ENCODE measurements at places on chromosomes 5 and 9. TPM values are rescaled to one million over a fixed set of nuclear protein-coding genes. Genes with fewer than 3 reads are reported as not detected.

GRCh38 chr5:86337667-86338460 is 279.9 kb upstream of the COX7C start:
- no peak for DNase-seq

DNA sequence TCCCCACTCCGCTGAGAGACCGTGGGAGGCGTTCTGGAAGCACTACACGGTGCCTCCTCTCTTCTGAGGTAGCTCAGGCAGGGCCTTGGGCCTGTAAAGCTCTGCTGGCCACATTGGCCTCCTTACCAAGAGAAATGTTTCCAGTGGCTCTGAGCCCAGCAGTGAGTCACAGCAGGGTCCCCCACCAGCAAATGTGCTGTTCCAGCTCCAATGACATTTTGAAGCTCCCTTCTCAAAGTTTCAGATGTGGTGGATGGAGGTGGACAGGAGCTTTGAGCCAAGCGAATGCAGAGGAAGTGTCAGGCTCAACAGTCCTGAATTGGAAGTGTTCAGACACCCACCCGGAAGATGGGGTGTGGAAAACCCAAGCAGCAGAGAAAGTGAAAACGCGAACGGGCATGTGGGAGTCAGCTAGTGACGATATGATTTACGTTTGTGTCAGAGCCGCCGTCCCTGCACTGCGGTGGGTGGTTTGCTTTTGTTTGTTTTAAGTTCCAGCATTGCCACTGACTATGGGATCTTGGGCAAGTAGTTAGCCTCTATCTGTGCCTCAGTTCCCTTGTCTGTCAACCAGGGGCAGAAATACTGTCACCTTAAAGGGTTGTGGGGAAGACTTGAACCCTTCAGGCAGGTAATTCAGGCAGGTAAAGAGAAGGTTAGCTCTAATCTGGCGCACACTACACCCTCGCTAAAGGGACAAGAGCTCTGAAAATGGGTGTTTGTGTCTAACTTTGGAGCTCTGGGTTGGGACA is 38.2 kb downstream of the C5orf15 start:
- no peak for DNase-seq

DNA sequence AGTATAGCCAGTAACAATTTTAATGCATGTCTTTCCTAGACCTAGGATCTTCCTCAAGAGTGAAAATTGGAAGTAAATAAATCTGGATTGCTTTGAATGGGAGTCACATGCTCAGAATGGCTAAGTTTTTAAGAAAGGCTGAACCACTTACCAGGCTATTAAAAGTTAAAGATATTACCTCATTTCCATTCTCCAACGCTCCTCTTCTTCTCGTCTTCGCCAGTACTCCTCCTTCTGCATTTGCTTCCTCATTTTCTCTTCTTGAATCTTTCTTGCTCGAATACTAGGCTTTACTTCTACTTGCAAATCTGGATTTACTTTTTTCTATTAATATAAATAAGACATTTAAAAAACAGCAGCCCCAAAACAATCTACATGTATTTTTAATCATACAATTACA is 49.6 kb downstream of the ZFR start:
- no peak for DNase-seq

The FBXL7 gene
- 23.2 TPM for polyA plus RNA-seq

GRCh38 chr9:130423272-130423671 is 21.5 kb upstream of the ASS1 start:
- no peak for DNase-seq

The PIP5K1B gene
- polyA plus RNA-seq, result 0.05 TPM

The SMAD5 gene
- 66.8 TPM for polyA plus RNA-seq

DNA sequence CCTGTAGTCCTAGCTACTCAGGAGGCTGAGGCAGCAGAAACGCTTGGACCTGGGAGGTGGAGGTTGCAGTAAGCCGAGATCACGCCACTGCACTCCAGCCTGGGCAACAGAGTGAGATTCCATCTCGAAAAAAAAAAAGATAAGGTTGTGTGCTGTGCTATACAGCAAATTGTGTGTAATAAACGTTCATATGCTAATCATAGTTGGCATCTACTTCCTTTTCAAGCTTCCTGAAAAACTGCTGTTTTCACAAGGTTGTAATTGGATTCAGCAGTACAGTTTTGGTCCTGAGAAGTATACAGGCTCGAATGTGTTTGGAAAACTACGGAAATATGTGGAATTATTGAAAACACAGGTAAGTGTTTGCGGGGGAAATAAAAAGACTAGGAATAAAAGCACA is 25.5 kb downstream of the OTULINL start:
- DNase-seq, result no peak

DNA sequence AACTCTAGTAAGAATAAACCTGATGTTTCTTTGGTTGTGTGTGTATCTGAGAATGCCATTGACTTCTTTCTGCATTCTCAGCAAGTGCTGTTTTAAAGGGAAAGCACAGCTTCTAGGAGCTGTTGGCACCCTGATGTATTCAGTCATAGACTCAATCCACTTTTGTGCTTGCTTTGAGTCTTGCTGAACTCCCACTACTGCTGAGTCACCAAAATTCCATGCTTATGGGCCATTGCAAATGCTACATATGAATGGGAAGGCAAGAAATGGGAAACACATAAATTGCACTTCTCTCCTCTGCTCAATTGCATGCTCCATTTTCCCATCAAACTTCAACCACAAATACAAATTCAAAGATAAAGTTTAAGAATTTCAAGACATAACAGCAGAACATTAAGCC is 9.8 kb upstream of the FTMT start:
- no peak for DNase-seq

The PCDHGB3 gene
- polyA plus RNA-seq, result 3.0 TPM

- peak; percentile 15 for DNase-seq
Observed at GRCh38 chr9:84703793-84704192, 34.3 kb downstream of the NTRK2 start.

DNA sequence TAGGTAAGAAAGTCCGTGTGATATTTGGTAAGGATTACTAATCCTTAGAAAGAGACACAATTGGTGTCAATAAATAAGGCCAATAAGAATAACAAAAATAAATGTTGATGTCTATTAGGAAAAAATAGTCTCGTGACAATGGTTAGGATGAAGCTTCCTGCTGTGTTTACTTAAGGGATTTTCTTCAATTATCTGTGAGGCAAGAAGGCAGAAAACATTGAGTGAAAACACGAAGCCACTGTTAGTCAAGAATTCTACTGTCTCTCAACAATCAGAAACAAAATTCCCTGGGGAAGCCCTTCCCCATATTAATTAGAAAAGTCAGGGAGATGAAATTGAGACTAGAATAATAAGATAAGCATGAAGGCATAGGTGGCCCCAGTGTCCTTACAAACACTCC is 149.0 kb downstream of the SYK start:
- DNase-seq, result no peak

- DNase-seq, result no peak
Observed at GRCh38 chr9:71544464-71544863, 223.8 kb downstream of the CEMIP2 start.

DNA sequence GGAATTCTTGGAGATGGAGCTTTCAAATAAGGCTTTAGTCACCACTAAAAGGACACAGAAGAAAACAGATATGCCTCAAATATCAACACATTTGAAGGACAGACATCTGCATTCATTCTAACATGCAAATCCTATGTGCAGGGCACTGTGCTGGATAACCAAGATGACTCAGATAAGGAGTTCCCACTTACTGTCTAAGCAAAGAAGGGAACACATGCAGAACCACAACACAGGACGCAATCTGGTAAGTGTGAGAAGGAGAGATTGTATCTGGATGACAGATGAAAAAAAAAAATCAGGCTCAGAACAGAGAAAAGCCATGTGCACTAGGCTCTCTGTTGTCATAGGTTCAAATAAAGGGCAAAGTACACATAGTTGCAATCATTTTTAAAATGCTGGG is 42.5 kb downstream of the ELAVL2 start:
- DNase-seq, result no peak

GRCh38 chr5:162230348-162230747 is 162.8 kb downstream of the GABRG2 start:
- DNase-seq, result no peak

DNA sequence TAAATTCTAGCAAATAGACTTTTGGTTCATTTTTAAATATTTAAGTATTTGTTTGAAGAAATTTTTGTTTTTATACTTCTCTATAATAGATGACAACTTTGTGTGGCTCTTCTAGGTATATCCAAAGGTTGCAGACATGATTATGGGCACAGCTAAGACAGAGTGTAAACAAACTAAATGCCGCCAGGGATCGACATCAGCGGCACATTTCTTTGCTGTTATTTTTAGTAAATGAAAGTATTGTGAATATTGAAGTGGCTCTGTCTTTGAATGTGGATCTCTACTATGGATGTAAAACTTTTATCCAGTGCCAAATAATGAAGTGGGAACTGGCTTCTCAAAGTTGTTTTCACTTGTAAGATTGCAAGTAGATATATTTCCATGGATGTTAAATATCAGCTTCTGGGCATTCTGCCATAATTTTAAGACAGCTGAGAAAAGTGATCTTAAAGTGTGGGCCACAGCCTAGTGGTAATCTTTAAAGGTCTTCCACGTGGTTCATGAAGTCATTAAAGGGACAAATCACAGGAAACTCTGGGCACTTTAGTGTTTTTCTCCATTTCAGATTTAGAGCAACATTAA is 589.9 kb downstream of the ZNF608 start:
- no peak for DNase-seq

GRCh38 chr5:170538096-170538465 is 34.3 kb downstream of the KCNIP1 start:
- no peak for DNase-seq

DNA sequence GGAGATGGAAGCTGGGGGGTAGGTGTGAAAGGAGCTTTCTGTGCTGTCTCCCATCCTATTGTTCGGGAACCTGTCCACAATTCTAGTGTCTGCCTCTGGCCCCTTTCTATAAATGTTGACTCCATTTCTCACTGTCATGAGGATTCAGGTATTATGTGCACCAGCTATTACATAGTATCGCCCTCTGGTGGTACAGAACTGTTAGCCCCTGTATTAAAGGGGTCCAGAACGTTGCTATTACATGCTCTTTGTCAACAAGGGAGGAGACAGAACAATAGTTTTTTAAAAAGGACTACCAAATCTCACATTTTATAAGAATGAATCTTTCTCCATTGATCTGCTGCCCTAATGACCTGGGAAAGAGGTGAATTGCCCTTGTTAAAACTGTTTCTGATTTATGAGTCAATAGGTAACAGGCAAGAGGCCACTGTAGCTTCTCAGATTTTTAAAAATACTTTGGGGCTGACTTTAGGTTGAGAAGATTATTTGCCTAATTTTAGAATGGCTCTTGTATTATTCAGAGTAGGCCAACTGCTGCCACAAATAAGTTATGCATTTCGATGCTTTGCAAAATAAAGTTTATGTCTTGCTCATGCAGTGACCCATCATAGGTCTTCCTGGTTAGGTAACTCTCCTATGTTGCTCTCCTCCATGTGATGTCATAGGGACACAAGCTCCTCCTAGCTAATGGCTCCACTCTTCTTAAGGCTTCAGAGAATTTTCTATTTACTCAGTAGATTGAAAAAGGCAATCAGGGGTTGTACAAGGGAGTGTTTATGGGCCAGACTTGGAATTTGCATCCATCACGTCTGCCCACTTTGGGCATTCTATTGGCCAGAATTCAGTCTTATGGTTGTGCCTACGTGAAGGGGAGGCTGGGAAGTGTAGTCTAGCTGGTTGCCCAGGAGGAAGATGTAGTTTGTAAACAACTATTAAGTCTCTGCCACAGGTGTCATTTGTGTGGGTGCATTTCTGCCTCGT is 20.8 kb downstream of the DCANP1 start:
- no peak for DNase-seq

DNA sequence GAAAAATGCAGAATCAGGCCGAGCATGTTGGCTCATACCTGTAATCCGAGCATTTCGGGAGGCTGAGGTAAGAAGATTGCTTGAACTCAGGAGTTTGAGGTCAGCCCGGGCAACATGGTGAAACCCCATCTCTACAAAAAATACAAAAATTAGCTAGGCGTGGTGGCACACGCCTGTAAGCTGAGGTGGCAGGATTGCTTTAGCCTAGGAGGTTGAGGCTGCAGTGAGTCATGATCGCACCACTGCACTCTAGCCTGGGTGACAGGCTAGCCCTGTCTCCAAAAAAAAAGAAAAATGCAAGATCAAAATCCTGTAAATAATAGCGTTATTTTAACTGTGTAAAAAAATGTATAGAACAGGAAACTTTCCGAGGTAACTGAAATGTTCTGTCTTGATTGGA is 39.4 kb downstream of the RNF44 start:
- no peak for DNase-seq

The PHF2 gene
- polyA plus RNA-seq, result 6.5 TPM

The PHF24 gene
- polyA plus RNA-seq, result 0.02 TPM

The ANKRD31 gene
- polyA plus RNA-seq, result 0.07 TPM

DNA sequence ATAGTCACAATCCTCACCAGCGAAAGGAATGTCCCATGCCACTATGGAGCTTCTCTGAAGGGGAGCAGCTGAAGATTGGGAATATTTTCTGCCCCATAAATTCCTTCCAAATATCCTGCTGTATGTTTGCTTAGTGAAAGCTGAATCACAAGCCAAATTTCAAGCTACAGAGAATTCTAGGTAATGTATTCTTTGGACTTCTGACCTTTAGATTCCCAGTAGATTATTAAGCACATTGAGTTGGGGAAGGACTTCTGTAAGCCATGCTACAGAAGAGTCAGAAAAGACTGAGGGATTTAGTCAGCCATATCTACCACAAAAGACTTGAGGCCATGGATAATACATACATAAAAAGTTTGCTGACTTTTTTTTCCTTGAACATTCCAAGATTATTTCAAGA is 1342.0 kb upstream of the NUDT12 start:
- DNase-seq, result no peak

GRCh38 chr5:126178521-126178920 is 244.7 kb upstream of the GRAMD2B start:
- DNase-seq, result no peak

- DNase-seq, result no peak
Observed at GRCh38 chr9:74501570-74501969, 4.4 kb downstream of the RORB start.

DNA sequence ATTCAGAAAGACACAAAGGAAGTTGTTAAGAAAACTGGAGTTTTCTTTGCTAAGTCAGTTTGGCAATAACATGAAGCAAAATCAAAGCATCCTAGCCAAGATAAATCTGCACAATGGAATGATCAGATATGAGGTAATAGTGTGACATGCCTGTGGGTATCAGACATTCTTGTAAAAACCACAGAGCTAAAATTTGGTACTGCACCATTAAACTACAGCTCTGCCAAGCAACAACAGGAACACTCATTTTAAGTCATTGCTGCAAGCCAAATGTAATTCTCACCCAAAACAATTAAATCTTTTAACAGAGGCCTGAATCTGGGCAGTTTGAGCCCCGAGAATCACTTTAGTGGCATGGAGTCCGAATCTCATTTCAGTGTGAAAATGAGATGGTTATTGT is 96.6 kb downstream of the VCAN start:
- peak; percentile 76 for DNase-seq

DNA sequence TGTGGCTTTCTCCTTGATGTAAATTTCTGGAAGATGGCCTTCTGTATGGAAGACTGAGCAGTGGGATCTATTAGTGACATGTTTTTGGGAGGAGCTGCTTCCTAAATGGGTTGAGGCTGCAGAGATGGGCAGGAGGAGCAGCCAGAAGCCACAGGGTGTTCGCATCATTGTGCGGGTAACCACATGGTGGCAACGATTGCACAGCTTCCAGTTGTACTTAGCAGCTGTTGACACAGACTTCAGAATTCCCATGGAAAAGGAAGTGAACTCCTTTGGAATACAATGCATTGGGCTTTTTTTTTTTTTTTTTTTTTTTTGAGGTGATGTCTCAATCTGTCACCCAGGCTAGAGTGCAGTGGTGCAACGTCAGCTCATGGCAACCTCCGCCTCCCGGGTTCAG is 297.3 kb downstream of the NR3C1 start:
- no peak for DNase-seq

Measured in BJ (cell line).